ENCODE measurements at places on chromosomes 7 and 10.

DNA sequence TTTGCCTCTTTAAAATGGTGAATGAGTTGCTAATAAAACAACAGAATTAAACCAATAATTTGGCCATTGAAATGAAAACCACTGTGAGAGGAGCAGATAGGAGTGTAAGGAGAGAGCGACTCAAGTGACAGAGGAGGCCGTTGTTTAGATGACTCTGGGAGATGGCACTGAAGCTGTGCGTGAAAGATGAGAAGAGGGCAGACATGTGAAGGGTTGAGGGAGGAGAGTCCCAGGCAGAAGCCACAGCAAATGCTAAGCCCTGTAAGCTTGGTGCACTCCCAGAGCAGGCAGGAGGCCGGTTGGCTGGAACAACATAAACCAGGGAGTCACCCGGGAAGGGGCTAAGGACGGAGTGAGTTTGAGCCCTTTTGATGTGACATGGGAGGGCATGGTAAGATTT lies 814 bp upstream of the OPALIN start:
- no peak for DNase-seq

- DNase-seq: no peak
Observed at GRCh38 chr10:87935290-87936141, 72.1 kb downstream of the PTEN start.

- DNase-seq: no peak
Observed at GRCh38 chr7:42389697-42390096, 152.7 kb upstream of the GLI3 start.

GRCh38 chr7:2597273-2597640 lies 34.5 kb upstream of the TTYH3 start:
- no peak for DNase-seq

GRCh38 chr7:38482521-38482920 lies 148.7 kb downstream of the AMPH start:
- DNase-seq: no peak

- no peak for DNase-seq
Observed at GRCh38 chr10:16381083-16381482, 55.7 kb upstream of the PTER start.

GRCh38 chr7:47197486-47197885 lies 384.4 kb downstream of the TNS3 start:
- DNase-seq: no peak

- DNase-seq: no peak
Observed at GRCh38 chr7:80186721-80187120, 52.1 kb downstream of the GNAI1 start.

- no peak for DNase-seq
Observed at GRCh38 chr10:113100281-113100680, 150.2 kb downstream of the TCF7L2 start.

DNA sequence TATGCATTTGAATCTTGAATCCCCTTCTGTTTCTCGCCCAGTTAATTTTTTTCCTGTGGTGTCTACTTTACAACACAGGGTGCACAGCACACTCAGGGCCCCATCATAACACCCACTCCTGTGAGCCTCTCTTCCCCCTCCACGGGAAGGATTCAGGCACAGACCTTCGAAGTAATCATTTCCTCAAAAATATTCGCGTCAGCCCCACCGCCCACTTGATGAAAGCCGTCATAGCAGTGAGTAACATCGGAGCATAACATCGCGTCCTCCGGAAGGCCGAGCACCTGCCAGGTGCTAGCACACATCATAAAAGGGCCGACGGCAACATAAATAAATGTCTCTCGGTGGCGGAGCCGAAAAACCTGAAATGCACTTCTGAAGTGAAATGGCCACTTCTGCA lies 201.7 kb upstream of the ADARB2 start:
- DNase-seq: peak; percentile 37

- DNase-seq: no peak
Observed at GRCh38 chr10:57654856-57655255, 612.8 kb downstream of the IPMK start.

DNA sequence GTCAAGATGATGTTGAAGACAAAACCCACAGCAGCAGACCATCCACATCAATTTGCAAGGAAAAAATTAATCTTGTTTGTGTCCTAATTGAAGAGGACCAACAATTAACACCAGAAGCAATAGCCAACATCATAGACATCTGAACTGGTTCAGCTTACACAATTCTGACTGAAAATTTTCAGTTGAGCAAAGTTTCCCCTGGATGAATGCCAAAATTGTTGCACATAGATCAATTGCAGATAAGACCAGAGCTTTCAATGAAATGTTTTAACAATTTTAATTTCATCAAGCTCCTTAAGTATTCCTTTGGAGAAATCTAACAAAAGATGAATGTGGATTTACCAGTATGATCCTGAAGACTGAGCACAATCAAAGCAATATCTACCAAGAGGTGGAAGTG lies 168.6 kb downstream of the CTNNA3 start:
- DNase-seq: no peak

DNA sequence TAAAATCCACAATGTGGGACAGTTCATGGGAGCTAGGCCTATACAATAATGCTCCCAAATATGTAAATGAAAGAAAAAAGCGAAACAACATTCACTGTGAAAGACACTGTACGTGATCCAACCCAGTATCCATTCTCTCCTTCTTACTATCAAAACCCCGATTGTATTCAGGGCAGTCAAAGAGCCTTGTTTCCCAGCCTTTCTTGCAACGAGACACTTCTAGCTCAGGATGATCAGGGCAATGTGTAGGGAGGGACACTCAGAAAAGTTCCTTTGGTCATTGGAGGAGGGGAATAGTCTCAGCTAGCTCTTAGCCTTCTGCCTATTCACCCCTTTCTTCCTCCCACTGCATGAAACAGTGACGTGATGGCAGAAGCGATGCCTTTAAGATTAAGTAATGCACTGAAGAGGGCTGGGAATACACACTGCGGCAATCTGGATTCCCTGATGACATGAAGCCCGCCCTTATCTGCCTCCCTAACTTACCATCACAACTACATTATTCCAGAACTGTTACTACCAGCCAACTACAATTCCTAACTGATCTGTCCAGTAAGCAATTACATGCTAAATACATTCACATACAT lies 27.3 kb downstream of the UBE2H start:
- no peak for DNase-seq

DNA sequence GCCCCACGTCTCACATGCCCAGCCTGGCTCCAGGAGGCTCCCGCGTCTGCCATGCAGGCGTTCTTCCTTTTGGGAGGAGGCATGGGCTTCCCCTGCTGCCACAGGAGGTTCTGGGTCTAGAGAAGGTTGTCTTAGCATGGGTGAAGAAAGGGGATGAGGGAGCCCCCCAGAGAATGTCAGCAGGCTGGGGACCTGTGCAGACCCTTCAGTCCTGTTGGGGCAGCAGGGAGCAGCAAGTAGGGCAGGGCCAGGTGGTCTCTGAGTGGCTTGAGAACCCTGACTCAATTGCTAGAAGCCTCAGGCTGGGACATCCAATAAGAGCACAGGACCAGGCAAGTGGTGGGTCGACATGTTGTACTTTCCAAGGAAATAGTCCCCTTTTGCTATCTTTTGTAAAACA lies 34.4 kb upstream of the ADCYAP1R1 start:
- DNase-seq: no peak

DNA sequence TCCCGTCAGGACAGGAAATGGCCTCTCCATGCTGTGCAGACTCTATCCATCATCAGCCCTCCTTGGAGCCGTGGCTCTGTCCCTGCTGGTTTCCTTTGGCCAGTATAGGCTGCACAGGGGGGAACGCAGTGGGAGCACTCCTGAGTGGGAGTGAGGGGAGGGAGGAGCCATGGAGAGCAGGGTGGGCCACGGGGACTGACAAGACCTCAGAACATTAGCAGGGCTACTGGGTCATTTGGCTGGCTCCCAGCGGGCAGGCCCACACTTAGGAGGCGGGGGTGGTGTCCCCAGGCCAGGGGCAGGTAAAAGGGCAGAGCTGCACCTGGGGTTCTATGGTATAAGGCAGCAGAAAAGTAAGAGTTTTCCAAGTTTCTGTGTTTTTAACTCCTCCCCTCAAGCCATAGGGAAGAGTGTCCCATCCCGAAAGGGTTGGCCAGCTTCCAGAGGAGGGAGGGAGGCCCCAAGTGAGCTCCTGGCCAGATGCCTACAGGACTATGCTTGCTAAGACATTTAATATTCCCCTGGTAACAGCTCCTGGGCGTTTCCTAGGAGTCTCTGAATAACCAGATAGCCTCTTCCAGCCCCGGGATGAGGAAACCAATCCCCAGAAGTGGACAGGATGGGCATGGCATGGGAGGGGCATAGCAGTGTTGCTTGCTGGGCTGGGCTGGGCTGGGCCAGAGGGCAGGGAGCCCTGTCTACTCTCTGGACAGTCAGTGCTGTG lies 5.5 kb upstream of the OPN4 start:
- no peak for DNase-seq

- DNase-seq: no peak
Observed at GRCh38 chr10:24440817-24441797, 232.2 kb downstream of the KIAA1217 start.
